Kidney (tissue), 22 donors: ENCODE measurements at places on chromosomes 3 and 15. TPM values are rescaled to one million over a fixed set of nuclear protein-coding genes. Genes with fewer than 3 reads are reported as not detected.
A peak's percentile ranks its signal among the peaks of the same experiment; 100 is the strongest.

DNA sequence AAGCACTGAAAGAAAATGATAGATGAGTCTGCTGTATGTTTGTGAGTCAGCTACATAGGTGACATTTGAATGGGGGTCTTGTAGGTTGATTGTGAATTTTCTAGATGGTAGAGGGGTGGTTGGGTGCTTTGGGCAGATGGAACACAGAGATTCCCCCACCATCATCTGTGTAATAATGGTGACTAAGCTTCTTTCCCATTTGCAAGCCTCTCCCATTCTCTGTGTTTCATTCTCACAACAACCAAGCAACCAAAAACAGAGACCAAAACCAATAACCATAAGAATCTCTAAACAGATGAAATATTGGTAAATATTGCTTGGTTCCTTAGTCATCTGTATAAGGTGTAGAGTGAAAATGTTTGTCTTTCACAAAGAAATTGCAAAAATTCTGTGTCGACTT is 17.8 kb upstream of the UTS2B start:
- no peak for DNase-seq

- DNase-seq: no peak
Observed at GRCh38 chr3:55634345-55634744, 147.2 kb upstream of the WNT5A start.

GRCh38 chr3:105613120-105613519 is 246.4 kb downstream of the ALCAM start:
- no peak for DNase-seq

Gene SLC28A2
- 0.17 TPM for polyA plus RNA-seq

Gene TMEM266
- polyA plus RNA-seq: 3.1 TPM

Gene BMF
- polyA plus RNA-seq: 3.6 TPM

GRCh38 chr3:154421083-154421482 is 8.9 kb downstream of the GPR149 start:
- DNase-seq: no peak

Gene RTF1
- 14.8 TPM for polyA plus RNA-seq

- DNase-seq: no peak
Observed at GRCh38 chr3:82274897-82275296, 513.5 kb upstream of the GBE1 start.

GRCh38 chr3:41836360-41837134 is 125.4 kb downstream of the ULK4 start:
- no peak for DNase-seq

- DNase-seq: no peak
Observed at GRCh38 chr3:47315069-47315647, 32.4 kb downstream of the KLHL18 start.

GRCh38 chr3:11391174-11391879 is 119.1 kb downstream of the ATG7 start:
- peak; percentile 70 for DNase-seq

DNA sequence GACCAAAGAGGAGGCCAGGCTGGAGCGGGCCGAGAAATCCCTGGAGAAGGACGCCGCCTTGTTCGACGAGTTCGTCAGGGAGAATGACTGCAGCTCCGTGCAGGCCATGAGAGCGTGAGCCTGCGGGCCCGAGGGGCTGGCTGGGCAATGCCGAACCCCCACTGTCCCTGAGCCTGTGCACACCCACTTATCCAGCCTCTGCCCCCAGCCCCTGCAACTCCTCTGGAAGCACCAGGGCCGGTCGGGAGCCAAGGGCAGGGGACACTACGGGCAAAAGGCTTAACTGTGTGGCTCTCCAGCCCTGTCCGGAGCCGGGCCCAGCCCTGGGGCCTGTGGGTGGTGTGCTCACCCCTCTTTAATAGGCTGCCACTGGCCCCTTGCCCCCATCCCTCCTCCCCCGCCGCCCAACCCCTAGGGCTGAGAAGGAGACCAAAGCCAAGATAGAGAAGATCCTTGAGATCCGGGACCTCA is 24.0 kb downstream of the CFAP100 start:
- no peak for DNase-seq

DNA sequence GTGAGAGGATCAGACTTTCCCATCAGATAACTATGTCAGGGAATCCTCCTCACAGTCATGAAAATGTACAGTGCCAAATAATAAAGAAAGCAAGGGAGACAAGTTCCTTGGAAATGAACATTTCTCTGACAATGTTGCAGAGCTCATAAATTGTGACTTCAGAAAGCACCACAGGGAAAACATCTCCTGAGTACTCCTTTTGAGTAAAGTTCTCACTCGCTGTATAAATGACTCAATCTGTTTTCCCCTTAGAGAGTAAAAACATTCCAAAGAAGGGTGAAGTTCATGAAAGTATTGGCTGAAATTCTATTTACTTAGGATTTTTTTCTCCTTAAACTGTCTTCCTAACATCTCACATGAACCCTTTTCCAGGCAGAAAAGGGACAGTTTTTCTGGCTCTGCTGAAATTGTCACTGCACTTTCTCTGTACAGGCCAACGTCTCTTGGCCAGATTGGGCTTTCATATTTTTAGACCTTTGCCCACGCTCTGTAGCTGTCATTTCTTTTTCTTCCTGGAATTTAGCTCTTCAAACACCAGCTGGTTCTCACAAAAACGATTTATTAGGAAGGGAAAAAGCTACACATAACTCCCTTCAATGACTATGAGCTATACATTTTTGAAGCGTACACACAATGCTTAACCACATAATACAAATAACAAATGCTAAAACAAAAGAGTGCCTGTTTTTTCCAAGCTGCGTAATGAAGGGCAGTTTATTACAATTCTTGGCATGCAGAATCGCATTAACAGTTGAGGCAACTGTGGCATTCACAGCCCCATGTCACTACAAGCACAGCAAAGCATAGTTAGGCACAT is 216.1 kb downstream of the ATP8B4 start:
- peak; percentile 93 for DNase-seq

Gene MUC20
- 53.3 TPM for polyA plus RNA-seq

GRCh38 chr3:197858133-197858532 is 67.1 kb downstream of the LRCH3 start:
- no peak for DNase-seq

- DNase-seq: no peak
Observed at GRCh38 chr15:27868828-27869404, 230.2 kb downstream of the OCA2 start.

- DNase-seq: no peak
Observed at GRCh38 chr3:182246870-182247269, 535.1 kb downstream of the SOX2 start.

DNA sequence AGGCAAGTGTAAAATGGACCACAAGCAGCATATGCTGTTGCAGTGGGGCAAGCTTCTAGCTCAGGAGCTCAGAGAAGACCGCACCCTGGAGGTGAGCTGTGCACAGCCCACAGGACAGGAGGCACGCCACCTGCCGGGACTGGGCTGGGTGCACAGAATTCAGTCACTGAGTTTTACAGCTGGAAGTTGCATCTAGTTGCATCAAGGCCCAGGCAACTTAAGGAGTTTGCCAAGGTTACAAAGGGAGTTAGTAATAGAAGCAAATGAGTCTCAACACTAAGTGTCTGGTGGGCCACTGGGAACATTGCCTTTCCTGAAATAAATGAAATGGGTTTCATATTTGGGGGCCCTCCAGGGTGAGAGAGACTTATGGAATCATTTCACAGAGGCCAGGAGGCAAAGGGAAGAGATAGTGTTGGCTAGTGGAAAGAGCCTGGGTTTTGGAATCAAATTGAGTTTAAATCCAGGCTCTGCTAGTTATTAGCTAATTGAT is 36.0 kb upstream of the TIMP4 start:
- no peak for DNase-seq

- no peak for DNase-seq
Observed at GRCh38 chr3:123475786-123476185, 26.9 kb upstream of the ADCY5 start.

Gene KLHL18
- polyA plus RNA-seq: 10.6 TPM

GRCh38 chr3:62805106-62805505 is 70.1 kb downstream of the CADPS start:
- no peak for DNase-seq

GRCh38 chr15:30930422-30930821 is 26.7 kb downstream of the FAN1 start:
- no peak for DNase-seq

Gene PSMA4
- 200 TPM for polyA plus RNA-seq

Gene THOC7
- 99.5 TPM for polyA plus RNA-seq

DNA sequence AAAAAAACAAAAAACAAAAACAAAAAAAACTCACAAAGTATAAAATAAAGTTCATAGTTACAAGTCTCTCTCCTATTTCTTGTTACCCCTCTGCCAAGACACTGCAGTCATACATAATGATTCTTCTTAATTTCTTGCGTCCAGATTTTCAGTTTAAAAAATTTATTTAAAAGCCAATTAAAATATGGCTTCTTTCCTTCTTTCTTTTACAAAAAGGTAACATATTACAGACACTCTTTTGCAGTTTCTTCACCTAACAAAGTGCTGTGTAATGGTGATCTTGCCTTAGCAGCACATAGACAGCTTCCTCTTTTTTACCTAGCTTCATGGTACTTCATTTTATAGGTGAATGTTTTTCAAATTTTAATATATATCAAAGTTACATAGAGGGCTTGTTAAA is 136.1 kb upstream of the SGO1 start:
- no peak for DNase-seq

Gene MLF1
- polyA plus RNA-seq: 30.0 TPM

DNA sequence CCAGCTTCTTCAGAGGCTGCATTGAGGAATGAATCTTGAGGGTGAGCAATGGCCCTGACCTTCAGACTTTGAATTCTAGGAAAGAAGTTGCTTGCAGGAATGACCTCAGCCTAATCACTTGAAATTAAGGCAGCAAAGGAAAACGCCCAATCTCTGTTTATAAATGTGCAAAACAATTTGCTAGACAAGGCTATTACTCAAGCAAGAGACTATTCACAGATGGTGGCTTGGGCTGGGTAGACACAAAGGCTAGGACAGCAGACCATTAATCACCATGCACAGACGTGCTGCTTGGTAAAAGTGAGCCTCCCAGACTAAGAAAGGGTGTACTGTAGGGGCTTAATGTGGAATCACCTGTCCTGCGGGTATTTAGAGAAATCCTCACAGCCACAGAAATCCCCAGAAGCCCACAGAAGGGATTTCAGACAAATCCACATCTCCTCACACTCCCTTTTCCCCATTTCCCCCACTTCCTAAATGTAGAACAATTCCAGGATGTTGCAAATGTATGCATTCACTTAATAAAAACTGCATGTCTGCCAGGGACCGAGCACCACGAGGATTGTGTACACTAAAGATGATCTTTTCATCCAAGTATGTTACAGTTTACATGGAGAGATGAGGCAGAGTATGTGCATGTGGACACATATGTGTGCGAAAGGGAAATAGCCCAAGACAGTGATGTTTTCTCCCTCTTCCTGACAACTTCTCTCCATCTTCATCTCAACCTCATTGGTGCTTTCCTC is 259.5 kb downstream of the THSD4 start:
- DNase-seq: no peak

GRCh38 chr3:128488991-128489673 is 3.9 kb downstream of the GATA2 start:
- DNase-seq: peak; percentile 83

Gene SPESP1
- polyA plus RNA-seq: 3.7 TPM

Gene WNT5A
- polyA plus RNA-seq: 0.67 TPM

GRCh38 chr3:39104961-39105686 is 2.3 kb downstream of the GORASP1 start:
- no peak for DNase-seq

- no peak for DNase-seq
Observed at GRCh38 chr3:36557708-36558421, 177.6 kb downstream of the STAC start.

GRCh38 chr3:83321891-83322290 is 1560.4 kb upstream of the GBE1 start:
- DNase-seq: no peak
